SJCRH30 (cell line): ENCODE measurements at places on chromosomes 7 and 10.

GRCh38 chr10:75788394-75789205, 357.2 kb downstream of the LRMDA start:
- DNase-seq: no peak

DNA sequence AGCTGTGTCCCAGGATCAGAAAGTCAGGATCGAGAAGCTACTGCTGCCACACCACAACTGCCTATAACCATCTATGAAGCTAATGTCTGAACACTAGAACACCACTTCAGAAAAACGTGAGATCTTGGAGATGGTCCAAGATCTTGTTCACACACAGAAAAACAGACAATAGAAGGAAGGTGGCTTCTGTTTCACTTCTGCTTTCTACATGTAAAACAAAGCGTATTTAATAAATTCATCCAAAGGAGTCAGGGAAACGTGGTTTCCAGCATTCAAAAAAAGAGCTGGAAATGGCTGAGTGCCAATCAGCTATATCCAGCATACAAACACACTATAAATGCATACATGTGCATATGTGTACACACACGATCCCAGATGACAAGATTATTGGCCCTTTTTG, 70.2 kb upstream of the CCDC71L start:
- no peak for DNase-seq

DNA sequence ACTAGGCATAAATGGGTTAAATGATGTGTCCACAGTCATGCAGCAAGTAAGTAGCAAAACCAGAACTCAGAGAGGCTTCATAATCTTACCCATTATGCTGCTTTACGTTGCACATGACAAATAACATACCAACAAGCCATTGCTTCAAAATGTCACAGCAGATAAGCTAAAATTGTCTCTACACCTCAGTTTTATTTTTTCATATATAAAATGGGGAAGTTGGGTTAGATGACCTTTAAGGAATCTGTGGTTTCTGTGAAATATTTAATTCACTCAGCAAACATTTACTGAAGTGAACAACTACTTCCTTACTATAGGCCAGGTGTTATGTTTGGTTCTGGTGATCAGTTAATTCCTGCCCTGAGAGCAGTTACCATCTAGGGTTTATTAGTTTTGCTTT, 2.2 kb upstream of the ASCC1 start:
- DNase-seq: no peak

DNA sequence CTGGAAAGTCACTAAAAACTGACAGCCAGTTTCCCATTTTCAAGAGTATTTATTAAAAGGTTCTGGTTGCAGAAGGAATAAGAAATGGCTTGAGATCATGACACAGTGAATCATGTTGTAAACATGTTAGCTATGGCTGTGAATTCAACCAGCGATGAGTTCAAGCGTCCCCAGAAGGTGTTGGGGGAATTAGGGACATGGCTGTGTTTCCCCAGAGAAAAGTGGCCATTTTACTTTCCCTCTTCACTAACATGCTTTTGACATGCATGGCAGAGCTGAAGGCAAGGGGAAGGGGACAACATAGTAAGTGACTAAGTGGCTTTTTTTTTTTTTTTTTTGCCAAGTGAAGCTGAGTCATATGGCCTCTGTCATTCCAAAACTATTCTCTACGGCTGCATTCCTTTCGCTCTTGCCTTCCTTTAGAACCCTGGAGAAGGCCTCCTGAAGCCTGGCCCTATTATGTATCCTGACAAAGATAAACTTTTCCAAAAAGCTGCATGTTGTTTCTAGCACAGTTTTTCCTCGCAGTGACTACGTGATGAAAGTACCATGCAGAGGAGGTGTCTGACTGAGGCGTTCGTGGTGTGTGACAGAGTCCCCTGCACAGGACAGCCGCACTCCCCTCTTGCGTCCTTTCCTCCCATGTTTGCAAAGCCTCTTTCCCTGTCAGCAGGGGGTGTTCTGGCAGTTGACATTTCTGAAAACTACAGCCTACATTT, 46.9 kb downstream of the EGFR start:
- DNase-seq: peak; percentile 45

GRCh38 chr10:42304341-42304740, 334.0 kb downstream of the ZNF33B start:
- no peak for DNase-seq

DNA sequence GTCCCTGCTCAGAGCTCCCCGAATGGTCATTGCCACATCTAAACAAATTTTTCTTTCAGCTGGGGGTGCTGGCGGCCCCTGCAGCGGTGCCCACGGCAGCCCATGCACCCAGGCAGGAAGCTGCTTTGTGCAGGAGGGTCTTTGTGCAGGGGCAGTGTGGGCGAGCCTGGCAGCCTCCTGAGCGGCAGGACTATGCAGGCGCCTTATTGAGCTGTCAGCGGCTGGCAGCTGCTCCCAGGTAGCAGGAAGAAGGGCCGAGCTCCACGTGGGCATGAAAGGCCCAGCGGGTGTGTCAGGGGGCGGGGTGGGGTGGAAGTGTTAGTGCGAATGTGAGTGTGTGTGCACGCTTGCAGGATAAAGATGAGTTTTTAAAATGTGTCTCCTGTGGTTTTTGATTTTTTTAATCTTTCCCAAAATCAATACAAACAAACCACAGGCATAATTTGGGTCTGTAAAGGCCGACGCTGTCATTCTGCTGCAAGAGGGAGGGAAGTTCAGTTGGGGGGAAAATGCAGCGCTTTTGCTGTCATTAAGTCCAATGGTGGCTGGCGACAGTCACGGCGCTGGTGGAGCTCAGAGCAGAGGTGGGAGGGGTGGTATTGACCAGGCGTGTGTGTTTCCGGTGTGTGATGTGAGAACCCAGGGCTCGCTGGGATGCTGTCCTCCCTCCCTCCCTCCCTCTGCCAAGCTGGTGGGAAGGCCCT, 83.9 kb downstream of the LHPP start:
- DNase-seq: no peak

DNA sequence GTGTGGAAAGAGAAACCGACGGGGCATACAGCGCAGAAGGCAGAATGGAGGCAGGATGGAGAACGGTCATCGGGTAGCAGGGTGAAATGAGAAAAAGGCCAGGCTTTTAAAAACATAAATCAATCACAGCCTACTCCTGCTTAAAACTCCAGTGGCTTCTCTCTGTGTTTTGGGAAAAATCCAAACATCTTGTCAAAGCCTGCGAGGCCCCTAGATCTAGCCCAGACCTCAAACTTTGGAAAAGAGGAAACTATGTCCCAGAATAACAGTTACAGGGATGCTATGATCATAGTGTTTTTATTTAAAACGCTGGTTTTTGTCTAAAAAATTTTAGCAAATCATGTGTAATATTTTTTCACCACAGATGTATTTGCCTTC, 41.1 kb downstream of the PPP1R3C start:
- DNase-seq: no peak

GRCh38 chr10:44293306-44293778, 91.6 kb downstream of the CXCL12 start:
- DNase-seq: no peak

- DNase-seq: peak; percentile 19
Observed at GRCh38 chr7:91894781-91895480, 14.4 kb upstream of the MTERF1 start.

GRCh38 chr10:6379015-6379776, 176.5 kb downstream of the PFKFB3 start:
- no peak for DNase-seq

DNA sequence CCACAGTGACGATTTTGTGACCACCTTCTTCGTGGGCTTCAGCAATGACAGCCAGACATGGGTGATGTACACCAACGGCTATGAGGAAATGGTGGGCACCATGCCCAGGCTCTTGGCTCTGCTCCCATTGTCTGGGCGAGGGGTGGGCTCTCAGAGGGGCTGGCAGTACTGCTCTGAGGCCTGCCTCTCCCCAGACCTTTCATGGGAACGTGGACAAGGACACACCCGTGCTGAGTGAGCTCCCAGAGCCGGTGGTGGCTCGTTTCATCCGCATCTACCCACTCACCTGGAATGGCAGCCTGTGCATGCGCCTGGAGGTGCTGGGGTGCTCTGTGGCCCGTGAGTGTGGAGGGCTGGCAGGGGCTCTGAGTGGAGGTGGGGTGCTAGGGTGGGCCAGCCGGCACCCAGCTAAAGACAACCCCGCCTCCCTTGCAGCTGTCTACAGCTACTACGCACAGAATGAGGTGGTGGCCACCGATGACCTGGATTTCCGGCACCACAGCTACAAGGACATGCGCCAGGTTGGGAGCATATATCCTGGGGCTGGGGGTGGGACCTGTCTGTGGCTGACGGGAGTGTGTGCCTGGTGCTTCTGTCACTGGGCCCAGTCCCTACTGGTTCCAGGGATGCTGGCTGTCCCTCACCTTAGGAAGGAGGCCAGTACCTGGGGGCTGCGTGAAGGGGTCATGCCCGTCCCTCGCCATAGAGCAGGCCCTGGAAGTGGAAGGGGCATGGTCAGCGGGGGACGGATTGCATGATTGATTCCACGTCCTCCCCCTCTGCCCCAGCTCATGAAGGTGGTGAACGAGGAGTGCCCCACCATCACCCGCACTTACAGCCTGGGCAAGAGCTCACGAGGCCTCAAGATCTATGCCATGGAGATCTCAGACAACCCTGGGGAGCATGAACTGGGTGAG, 6.8 kb downstream of the AEBP1 start:
- no peak for DNase-seq

- DNase-seq: no peak
Observed at GRCh38 chr10:126684171-126684745, 13.8 kb upstream of the C10orf90 start.

DNA sequence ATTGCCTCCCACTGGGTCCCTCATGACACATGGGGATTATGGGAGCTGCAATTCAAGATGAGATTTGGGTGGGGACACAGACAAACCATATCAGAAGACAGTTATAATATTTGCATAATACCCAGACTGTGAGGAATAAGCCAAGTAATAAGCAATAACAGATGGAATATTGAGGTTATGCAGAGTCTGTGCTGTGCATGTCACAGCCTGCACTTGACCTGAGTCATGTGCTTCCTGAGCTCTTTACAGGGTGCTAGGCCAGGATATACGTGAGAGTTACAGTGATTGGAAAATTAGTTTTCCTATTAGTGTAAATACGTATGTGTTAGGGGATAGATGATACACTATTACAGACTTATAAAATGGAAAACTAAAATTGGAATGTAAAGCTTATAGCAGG, 288.7 kb downstream of the SDK1 start:
- DNase-seq: no peak

GRCh38 chr7:34825221-34825620, 167.2 kb downstream of the NPSR1 start:
- no peak for DNase-seq

DNA sequence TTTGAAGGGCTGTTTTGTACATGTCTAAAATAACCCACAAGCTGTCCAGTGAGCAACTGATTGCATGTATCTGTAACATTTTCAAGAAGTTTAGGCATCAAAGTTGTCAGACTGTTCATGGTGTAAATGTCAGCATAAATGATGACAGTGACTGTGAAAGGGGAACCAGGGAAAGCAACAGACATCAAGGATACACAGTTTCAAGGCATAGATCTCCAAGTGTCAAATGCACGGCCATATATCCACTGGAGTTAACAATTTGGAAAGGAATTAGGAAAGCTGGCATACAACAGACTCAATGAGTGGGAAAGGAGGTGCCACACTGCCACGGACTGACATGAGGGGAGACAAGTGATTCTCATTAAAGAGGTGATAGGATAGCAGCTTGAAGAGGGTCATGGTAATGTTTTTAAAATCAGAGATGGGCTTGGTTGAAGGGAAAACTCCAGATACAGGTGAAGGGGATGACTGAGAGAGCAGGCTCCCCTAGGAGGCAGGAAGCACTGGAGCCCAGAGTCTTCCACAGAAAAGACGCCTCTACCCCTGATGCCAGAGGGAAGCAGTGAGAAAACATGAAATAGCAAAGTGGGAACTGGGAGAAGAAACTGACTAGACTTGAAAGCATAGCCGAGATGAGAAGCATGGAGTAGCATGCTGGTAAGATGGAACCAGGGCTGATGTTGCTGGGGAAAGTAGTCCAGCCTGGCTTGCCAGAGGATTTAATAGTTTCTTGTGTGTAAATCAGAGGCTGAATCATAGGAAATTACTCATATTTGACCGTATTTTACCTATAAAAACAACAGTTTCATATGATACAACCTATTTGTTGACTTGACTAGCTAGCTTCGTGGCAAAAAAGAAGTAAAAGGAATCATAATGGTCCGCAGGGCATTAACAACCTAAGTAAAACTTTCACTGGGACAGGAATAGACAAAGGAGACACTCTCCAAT, 18.6 kb downstream of the NSMCE4A start:
- DNase-seq: no peak

DNA sequence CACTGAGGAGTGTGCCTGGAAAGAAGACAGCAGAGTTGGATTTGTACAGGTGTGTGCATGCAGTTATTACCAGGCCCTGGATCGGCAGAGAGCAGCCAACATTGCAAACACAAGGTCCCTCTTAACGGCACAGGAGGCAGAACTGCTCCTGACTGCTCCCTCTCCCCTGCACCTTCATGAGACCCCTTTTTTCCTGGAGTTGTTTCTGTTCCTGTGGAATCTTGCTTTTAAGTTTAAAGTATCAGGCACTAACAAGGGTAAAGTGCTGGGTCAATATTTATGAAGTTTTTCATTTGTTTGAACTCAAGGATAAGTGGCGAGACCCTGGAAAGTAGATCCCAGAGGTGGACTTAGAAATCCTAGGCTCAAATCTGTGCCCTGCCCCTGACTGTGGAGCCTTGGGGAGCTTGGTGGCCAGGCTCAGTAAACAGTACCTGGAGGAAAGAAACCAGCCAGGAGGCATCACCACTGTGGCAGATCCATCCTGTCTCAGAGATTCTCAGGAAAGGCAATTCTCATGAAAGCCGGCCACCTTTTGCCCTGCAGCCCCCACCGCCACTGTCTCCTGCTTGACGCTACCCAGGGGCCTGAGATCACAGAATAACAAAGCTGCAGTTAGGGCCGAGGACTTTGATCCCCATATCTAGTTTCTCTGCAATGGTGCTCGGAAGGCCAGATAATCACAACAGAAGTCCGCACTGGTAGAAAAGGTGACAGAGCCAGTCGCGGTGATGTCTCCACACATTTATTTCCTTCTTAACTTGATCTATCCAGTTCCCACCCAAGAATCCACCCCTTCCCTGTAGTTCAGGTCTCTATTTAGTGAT, 36.7 kb downstream of the DDC start:
- no peak for DNase-seq

GRCh38 chr7:139886206-139886605, 57.1 kb downstream of the TBXAS1 start:
- no peak for DNase-seq

DNA sequence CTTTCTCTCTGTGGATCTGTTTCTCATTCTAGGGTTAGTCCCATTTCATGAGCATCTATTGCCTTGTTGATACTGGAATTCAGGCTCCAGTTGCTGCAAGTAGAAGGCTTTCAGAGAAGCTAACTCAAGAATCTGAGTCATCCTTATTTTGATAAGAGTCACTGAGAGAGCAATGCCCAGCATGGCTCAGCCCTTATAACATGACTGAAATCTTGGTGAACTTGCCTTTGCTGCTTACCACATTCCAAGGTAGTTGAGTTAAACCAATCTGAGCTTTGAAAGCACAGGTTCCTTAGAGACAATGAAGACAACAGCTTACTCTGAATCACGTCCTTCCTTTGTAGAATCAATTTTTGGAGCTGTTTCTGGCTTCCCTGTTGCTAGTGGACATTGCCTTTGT, 53.6 kb upstream of the CHCHD3 start:
- no peak for DNase-seq
